ENCODE measurements at places on chromosomes 7 and 10.

DNA sequence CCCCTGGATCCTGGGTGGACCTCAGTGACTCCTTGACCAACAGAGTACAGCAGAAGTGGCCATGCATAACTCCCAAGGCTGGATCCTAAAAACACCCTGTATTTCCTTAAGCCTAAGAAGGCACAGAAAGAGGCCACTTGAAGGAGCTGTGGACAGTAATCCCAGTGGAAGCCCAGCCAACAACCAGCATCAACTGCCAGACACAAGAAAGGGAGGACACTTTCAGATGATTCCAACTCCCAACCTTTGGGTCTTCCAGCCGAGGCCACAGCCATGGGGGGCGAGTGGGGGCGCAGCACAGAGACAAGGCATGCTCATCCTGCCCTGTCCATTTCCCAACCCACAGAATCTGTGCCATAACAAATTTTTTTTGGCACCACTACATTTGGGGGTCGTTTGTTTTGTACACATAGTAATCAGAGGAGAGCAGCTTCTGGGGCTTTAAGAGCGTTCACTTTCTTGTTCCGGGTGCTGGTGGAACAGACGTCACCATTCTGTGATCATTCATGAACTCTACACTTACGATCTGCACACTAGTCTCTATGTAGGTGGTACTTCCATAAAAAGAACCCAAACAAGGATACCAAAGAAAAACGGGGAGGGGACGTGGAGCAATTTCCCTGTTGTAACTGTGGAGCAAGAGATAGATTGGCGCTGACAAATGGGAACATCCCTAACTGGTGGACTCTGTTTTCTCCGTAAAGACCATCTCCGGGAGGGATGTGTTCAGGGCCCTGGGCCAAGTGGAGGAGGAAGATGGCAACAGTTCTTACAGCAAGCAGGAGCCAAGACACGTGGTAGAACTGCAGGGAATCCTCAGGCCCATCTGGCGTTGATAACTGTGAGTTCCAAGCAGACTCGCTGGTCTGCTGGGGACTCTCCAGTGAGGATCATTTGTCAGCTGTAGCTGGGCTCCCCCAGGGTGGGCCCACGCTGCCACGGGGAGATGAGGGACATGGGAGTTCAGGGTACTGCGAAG, 6.0 kb upstream of the SLC29A3 start:
- no peak for DNase-seq

- DNase-seq, result no peak
These were observed 350 bp upstream of the ZNF37A start for GRCh38 chr10:38093816-38094157.

DNA sequence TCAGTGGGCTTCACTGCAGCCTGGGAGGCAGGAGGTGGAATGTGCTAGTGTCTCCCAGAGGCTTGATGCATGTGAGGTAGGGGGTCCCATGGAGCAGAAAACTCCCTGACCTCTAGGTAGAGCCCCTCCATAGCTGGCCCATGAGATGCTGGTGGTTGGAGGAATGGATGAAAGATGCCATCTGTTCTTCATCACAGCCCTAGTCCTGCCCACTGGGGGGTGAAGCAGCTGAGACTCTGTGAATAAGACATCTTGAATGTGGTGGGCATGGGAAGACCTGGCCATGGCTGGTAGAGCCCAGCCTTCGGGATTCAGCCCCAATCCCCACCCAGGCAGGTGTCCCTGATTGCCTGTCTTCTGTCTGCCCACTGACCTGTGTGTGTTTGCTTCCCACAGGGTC, 92.5 kb downstream of the COL13A1 start:
- DNase-seq, result no peak

DNA sequence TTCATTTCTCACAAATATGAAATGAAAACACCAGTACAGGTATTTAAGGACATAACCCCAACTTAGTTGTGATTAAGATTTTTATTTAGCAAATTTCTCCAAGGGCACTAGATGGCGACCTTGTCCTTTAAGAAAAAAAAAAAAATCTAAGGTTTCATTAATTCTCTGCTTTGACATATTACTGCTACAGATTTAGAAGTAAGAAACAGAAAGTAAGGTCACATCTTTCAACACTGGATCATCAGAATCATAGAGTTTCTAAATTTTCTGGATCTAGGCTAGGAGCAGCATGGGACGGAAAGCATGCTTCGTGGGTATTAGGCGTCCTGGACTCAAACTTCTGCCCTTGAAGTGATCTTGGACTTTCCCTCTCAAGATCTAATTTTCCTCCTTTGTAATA, 85.5 kb upstream of the PRKG1 start:
- no peak for DNase-seq

DNA sequence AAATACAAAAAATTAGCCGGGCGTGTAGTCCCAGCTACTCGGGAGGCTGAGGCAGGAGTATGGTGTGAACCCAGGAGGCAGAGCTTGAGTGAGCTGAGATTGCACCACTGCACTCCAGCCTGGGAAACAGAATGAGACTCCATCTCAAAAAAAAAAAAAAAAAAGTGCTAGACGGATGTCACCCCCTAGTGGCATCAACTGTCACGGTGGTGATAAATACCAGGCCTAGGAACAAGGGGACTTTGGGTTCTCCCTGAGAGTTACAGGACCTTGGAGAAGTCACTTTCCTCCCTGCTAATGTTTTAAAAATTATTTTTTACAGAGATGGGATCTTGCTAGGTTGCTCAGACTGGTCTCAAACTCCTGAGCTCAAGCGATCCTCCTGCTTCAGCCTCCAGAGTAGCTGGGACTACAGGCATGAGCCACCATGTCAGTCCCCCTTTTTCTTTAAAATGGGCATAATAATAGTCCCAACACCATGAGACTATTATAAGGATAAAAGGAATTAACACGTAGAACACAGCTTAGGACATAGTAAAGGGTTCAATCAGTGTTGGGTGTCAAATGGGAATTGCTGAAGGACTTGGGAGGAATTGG, 2.6 kb upstream of the TMEM130 start:
- DNase-seq, result no peak

GRCh38 chr7:155191137-155191536, 106.5 kb upstream of the INSIG1 start:
- no peak for DNase-seq
